ENCODE measurements at places on chromosomes 1 and 21.

- no peak for DNase-seq
These were observed 377.3 kb upstream of the NFIA start for GRCh38 chr1:60705026-60705425.

GRCh38 chr1:197961933-197962332 lies 44.8 kb downstream of the LHX9 start:
- no peak for DNase-seq

GRCh38 chr1:9312168-9312720 lies 19.6 kb downstream of the SPSB1 start:
- no peak for DNase-seq

GRCh38 chr21:41752231-41752681 lies 14.6 kb downstream of the RIPK4 start:
- DNase-seq = peak; percentile 76

- no peak for DNase-seq
These were observed 29.8 kb downstream of the PARP1 start for GRCh38 chr1:226378071-226378470.

GRCh38 chr1:55035904-55036303 lies 3.4 kb upstream of the PCSK9 start:
- DNase-seq = no peak

DNA sequence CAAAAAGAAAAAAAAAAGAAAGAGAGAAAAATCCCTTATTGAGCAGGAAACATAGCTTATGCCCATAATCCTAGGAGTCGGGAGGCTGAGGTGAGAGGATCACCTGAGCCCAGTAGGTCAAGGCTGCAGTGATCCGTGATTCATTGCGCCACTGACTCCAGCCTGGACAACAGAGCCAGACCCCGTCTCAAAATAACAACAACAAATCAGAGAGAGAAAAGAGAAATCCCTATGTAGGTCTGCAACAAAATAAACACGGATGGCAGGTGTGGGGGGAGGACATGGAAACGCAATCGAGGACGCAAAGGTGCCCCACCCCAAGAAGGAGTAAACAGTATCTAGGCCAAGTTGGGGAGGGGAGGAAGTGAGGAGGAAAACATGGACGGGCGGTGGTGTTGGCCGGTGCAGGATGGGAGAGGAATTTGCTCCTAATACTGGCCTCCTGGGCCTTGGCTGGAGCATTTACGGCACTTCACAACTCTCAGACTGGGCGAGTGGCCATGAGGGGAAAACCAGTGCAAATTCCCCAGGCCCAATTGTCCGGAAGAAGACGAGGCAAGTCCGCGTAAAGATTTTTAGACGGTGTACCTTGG lies 609 bp upstream of the CHTOP start:
- DNase-seq = no peak

GRCh38 chr1:197695961-197696360 lies 79.3 kb downstream of the DENND1B start:
- DNase-seq = no peak

- DNase-seq = no peak
These were observed 10.0 kb upstream of the OTUD3 start for GRCh38 chr1:19872190-19872589.

DNA sequence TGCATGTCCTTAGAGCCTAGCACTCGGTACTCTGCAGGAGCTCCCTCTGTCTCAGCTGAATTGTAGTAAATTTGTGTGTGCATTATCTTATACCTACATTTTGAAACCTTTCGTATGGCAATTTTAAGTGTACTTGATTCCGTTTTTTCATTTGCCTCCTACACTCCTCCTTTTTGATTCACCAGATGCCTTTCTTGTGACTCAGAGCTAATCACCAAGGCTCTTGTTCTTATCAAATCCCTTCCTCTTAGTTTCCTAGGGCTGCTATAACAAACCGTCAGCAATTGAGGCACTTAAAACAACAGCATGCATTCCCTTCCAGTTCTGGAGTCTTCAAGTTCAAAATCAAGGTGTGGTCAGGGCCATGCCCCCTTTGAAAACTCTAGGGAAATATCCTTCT lies 261.0 kb downstream of the ASTN1 start:
- DNase-seq = no peak

GRCh38 chr1:234862360-234862943 lies 252.5 kb upstream of the IRF2BP2 start:
- no peak for DNase-seq

- no peak for DNase-seq
These were observed 421.9 kb downstream of the DISC1 start for GRCh38 chr1:232048481-232048880.

DNA sequence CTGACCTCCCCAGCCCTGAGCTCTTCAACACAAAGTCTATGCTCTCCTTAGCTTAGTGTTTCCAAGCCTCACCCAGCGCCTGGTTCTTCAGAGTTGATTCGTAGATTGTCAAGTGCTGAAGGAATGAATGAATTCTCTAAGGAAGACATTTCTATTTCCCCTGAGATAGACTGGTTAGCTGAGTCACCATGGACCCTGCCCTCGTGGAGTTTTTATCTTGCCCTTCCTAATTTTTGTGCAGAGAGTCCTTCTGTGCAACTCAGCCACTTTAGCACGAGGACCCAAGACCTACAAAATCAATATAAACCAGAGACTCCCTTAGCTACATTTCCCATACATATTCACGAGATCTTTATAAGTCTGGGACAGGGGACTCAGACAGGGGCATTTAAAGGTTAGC lies 2.6 kb upstream of the CD244 start:
- no peak for DNase-seq

DNA sequence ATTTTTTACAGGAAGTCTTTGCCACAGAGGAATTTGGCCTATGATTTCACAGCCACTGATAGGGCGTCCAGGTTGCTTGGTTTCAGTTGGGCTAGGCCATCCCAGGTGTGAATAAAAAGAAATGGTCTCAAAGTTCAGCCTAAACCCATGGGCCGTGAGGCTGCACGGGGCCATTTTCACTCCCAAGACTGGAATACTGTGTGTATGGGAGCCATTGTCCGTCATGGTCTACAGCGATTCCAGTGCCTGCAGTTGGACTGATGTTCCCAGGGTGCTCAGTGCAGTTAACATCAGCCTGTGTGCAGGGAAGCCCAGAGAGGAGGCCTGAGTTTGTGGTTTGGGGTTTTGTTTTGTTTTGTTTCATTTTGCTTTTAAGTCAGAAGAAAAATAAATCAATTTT lies 133.2 kb downstream of the ADSS2 start:
- no peak for DNase-seq

DNA sequence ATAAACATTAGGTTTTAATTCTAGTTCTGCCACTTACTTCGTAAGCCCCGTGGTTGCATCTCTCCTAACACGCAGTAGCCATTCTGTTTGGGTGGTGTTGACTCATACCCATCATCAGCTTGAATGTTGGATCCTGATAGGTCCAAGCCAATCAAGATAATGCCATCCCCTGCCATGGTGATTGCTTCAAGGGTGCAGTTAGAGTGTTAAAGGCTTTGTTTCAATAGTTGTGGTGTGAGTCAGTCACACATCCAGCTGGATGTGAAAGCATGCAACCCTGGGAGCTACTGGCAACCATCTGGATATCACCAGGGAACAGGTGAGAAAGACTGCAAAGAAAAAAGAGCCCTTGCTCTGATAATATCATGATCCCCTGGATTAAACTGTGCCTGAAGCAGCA lies 69.1 kb downstream of the OMA1 start:
- no peak for DNase-seq

DNA sequence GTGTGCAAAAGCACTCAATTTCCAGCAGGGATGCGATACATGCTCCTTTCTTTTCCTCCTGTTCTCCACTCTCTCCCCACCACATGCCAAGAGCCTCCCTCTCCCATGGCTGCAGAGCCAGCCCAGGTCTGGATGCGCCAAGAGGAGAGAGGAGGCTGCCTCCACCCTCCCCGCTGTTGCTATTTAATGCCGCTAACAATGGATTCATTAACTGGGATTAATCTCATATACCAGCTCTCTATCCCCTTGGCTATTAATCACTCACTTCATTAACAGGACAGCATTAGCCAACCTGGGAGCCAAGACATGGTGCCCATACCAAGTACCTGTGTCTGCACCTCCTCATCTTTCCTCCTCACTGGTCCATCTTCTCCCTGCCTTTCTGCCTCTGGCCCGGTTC lies 49.1 kb upstream of the SCMH1 start:
- DNase-seq = no peak

- DNase-seq = peak; percentile 39
These were observed 12.7 kb upstream of the C1orf167 start for GRCh38 chr1:11749203-11749689.

- no peak for DNase-seq
These were observed 66.1 kb upstream of the CXADR start for GRCh38 chr21:17446737-17447136.

DNA sequence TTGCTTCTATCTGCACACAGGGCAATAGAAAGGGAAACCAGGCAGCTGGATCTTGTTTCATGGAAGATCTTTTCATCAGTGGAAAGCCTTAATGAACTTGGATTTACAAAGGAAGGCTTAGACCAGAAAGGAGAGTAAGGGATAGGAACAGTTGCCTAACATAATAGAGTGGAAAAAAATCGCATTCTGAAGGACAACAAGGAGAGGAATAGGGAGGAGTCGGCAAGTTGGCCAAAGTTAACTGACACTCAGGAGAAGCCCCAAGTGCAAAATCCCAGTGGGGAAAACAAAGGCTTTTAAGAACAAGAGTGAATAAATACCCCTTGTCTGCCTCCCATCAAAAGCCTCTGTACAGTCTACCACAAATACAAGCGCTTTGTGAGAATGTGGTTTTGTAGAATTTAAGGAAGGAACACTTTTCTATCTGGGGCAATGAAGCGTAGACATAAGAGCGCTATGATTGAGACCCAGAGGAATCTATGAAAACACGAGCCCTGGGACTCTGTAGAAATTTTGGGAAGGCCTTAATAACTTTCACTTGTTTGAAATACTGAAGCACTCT lies 74.1 kb downstream of the ZNF648 start:
- no peak for DNase-seq

- no peak for DNase-seq
These were observed 15.3 kb downstream of the CD55 start for GRCh38 chr1:207336559-207337467.

DNA sequence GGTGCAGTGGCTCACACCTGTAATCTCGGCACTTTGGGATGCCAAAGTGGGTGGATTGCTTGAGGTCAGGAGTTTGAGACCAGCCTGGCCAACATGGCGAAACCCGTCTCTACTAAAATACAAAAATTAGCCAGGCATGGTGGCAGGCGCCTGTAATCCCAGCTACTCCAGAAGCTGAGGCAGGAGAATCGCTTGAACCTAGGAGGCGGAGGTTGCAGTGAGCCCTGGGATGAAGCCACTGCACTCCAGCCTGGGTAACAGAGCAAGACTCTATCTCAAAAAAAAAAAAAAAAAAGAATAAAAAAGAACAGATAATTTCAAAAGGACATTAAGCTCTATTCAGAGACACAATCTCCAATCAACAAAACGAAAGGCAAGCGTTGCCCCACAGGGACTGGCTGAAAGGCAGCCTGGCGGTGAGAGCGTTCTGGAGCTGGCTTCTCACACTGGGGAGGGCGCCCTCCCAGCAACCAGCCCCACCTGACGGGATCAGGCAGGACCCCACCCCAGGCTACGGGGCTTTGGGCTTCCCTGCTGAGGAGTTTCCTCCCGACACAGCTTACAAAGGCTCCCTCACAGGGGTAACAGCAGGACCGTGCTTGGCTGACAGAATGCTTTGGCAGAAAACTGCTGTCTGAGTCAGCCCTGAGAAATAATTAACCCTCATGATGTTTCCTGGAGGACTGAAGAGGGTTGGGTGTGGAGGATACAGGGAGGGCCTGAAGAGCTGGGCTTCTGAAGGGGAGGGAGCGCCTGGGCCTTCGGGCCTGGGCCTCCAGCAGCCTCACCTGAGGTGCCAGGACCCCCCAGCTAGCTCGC lies 31.1 kb upstream of the SRP9 start:
- peak; percentile 93 for DNase-seq

- no peak for DNase-seq
These were observed 30.1 kb downstream of the NFASC start for GRCh38 chr1:204900721-204901120.

- DNase-seq = peak; percentile 29
These were observed 63.4 kb downstream of the KCNAB2 start for GRCh38 chr1:6108937-6109614.

- DNase-seq = no peak
These were observed 18.4 kb upstream of the FOXO6 start for GRCh38 chr1:41342774-41343355.

DNA sequence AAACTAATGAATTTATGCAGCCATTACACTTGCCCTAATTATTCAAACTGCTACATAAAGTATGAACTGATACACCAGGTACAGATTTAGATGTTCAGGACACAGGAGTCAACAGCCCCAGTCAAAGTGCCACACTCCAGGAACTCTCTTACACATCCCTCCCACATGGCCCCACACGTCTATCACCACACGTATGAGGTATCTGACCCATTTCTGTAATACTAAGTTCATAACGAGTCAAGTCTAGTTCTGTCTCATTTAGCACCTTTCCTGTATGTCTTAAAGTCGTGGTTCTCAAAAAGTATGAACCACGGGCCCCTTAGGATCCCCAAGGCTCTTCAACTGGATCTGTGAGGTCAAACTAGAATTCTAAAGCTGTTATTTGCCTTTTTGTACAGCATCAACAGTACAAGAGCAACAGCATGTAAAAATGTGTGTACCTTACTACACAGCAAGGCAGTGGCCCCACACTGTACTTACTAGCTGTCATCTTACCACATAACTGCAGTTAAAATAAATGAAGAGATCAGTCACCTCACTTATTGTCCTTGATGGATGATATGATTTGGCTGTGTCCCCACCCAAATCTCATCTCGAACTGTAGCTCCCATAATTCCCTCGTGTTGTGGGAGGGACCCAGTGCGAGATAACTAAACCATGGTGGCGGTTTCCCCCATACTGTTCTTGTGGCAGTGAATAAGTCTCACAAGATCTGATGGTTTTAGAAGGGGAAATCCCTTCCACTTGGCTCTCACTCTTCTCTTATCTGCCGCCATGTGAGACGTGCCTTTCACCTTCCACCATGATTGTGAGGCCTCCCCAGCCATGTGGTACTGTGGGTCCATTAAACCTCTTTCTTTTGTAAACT lies 42.6 kb downstream of the SIPA1L2 start:
- no peak for DNase-seq

GRCh38 chr1:228018961-228019721 lies 12.3 kb downstream of the WNT3A start:
- DNase-seq = no peak

GRCh38 chr21:45969921-45970673 lies 11.5 kb upstream of the COL6A1 start:
- DNase-seq = no peak

Data from RCC 7860 (cell line).